H54 (cell line): ENCODE measurements at places on chromosomes 13 and 19.

DNA sequence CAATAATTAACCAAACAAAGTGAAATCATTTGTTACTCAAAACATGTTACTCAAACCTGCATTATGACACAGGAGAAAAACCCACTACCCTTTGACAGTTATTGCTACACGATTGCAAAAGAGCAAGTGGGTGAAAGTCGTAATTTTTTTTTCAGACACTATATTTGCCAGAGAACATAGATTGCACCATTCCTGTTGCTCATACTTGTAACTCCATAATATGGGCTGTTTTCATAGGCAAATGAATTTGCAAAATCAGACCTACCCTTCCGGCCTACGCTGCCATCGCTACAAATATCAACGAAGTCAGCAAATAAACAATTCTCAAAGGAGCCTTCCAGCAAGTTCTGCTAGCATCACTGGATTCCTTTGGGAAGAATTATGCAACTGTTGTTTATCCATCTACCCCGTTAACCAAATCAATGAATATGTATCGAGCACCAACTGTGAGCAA, 396.5 kb downstream of the IRS2 start:
- no peak for DNase-seq

GRCh38 chr19:48630296-48631063, 6.7 kb downstream of the DBP start:
- DNase-seq: no peak

GRCh38 chr19:32526895-32527294, 54.1 kb upstream of the PDCD5 start:
- DNase-seq: no peak

GRCh38 chr19:2774953-2775555, 8.0 kb downstream of the SGTA start:
- DNase-seq: no peak

GRCh38 chr19:30225676-30226463, 146.3 kb upstream of the ZNF536 start:
- no peak for DNase-seq

- no peak for DNase-seq
Measured at GRCh38 chr13:32676242-32676641, 90.0 kb downstream of the PDS5B start.
